ENCODE measurements at places on chromosomes 6 and 20.
A peak's percentile ranks its signal among the peaks of the same experiment; 100 is the strongest.

DNA sequence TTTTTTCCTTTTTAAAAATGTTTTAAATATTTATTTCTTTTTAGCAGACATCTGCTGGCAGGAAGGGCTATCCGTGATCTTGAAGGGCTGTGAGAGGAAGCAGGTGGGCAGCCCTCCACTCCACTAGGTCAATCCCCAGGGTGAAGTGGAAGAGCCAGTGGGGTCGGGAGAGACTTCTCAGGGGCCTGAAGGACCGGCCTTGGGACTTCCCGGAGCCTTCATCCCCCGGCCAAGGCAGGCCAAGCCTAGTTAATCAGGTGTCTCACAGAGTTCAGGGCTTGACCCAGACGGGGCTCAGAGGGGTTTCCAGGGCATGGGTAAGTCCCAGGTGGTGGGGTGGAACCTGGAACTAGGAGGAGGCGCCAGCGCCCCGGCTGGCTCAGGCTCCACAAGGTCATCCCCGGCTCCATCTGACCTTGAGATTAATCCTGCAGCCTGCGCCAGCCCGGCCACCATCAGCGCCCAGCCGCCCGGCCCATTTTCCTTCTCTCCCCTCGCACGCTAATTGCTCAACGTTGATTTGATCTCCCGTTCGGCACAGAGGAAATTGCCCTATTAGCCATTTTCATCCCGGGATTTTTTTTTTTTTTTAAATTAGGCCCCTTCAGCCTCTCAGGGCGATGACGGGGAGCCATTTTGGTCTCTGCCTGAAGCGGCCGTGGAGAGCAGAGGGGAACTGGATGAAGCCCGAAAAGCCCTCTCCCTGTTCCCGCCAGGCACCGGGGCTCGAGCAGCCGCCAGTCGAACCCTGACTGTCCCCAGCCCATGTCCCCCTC lies 44.4 kb downstream of the MDFI start:
- DNase-seq, result no peak

DNA sequence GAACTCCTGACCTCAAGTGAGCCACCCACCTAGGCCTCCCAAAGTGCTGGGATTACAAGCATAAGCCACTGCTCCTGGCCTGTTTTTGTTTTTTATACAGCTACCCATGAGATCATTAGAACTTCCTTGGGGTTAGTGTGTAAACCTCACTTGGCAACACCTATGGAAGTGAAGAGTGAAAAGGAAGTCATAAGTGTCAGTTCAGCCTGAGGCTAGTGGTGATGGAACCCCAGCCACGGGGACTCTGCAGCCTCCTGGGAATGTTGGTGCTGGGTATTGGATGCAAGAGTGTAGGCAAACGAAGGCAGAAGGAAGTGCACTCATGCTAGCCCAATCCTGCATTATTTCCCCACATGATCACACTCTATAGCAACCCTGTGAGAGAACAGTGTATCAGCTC lies 33.6 kb upstream of the FUCA2 start:
- DNase-seq, result peak; percentile 9

DNA sequence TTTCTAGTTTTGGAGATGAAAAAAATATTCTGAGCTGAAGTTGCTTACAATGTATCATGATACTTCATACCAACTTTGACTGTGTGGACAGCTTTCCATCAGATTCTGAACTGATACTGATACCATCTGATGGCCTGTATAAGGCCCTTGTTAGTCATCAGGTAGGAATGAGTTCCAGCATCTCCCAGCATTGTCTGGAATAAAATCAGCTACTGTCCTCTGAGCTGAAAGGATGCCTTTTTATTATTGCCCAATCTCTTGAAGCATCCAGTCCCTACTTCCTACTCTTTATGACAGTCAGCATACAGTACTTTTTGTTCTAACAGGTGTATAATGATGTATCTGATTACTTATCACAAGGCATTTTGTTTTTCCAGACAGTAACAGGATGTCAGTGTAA lies 70.6 kb upstream of the EYA4 start:
- no peak for DNase-seq

DNA sequence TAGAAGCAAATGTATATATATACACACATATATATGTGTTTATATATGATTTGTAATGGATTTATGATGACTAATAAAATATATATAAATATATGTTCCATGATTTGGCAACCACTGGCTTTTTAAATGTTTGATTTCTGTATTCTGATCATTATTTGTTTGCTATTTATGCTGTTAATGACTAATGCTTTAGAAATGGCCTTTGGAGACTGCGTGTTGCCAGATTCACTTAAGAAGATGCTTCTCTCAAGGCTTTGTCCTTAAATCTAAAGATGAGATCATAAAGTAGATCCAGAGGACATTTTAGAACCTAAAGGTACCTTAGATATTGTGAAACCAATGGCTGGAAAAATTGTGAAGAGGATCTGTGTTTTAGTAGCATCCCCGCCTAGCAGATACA lies 116.0 kb upstream of the SUPT3H start:
- no peak for DNase-seq

GRCh38 chr20:63785691-63786131 lies 45.4 kb downstream of the ZBTB46 start:
- no peak for DNase-seq

DNA sequence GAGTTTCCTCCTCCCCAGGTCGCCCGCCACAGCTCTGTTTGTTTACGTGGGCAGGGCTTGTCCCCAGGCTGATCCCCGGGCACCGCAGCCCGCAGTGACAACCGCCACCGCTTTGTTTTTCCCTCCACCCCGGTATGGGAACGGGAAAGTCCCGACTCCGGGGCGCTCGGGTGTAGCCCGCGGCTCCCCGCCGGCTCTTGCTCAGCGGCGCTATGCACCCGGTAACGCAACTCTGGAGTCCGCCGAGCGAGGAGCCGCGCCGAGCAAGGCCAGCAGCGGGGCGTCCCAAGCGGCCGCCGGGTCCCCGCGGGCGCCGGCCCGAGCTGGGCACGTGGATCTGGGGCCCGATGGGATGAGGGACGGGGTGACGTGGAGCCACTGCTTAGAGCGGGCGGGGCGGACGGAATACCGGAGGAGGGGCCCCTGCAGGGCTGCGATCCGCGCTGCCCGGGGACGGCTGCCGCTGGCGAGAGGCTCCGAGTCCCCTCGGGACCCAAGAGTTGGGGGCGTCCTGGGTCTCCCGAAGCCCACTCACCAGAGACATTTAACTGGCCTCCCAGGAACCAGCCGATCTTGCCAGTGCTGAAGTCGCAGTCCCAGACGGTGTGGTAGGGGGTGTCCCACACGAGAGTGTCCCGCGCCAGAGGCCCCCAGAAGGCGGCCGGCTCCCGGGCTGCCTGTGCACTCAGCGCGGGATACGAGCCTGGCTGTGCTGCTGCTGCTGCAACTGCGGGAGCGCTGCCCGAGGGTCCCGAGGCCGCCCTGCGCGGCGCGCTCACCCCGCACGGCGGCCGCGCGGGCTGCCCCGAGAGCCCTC lies 497 bp downstream of the ACSS1 start:
- peak; percentile 80 for DNase-seq

GRCh38 chr20:3221398-3222226 lies 12.3 kb downstream of the ITPA start:
- DNase-seq, result no peak

DNA sequence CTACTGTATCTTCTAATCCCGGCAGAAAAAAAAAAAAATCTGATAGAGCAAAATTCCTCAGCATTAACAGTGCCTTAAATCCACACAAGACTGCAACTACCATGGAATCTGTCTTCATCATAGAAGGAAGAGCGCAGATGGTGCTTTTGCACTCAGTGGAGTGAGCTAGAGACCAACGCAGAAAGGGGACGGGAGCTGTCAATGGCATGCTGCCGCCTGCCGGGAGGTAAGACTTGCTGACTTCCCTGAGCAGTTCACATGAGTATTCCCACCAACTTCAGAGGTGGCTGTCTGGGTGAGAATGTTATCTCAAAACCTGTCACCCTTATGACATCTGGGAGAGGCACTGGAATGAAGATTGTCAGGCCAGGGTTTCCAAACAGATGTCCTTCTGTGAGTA lies 35.6 kb downstream of the DZANK1 start:
- no peak for DNase-seq

DNA sequence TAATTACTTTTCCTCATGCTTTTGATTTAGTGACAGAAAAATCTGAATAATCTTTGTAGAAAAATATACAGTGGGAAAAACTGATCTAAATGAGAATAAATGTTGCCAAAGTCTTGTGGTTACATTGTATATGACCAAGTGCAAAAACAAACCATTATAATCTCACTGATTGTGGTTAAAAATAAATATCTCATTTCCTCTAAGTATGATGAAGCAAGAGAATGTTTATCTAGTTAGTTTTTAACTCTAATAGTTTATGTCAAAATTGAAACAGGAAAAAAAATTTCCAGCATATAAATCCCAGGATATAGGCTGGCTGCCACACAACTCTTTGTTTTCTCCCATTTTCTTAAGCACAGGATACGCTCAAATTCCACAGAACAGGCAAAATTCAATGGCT lies 392.7 kb upstream of the ID4 start:
- DNase-seq, result no peak

GRCh38 chr20:62441987-62442539 lies 14.7 kb upstream of the RBBP8NL start:
- DNase-seq, result no peak

DNA sequence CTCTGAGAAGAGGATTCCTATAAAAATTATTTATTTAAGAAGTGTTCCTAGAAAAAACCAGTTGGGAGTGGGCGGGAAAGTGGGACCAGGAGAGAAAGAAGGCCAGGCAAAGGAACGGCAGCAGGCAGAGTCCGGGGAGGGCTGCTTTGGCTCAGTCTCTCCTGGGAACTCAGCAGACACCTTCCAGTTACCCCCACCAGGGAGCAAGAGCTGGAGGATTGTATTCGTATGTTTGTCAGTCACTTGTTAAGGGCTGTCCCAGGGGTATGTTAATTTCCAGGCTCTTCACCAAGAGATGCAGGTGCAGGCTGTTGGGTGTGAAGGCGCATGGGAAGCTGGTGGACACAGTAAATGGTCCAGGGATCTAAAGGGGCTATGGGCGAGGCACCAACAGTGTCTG lies 53.0 kb upstream of the CHD6 start:
- no peak for DNase-seq

DNA sequence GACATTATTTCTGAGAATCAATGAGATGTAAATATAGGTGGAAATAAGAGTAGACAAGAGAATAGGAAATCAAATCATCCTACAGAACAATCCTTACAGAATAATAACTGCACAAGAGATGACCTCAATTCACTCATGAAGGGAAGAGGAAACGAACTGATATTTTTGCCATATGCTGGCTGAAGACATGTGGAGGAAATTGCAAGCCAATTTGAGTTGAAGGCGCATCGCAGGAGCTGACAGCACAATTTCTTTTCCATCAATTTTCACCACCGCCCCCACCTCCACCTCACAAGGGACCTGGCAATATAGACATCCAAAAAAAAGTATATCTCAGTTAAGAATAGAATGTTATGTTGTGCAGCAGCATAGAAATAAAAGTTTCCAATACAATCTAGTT lies 20.3 kb downstream of the CITED2 start:
- DNase-seq, result no peak

DNA sequence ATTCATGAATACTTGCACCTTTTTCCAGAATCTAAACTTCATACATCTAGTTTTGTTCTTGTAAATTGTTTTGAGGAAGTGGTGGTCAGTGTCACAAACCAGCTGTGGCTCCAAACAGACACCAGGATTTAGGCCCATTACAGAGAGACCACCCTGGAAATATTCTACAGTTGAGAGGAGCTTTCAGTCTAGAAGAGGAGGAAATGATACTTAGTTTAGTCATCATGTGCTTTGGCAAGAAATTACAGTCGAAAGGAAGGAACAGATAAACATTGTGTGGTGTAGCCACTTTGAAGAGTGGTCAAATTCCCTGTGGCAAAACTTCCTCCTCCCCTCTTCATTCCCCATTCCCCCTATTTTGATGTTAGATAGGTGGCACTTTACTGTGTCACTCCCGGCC lies 15.7 kb downstream of the DCBLD1 start:
- DNase-seq, result no peak

- no peak for DNase-seq
These were observed 26.2 kb upstream of the CMTR1 start for GRCh38 chr6:37406726-37407341.

- DNase-seq, result no peak
These were observed 139.3 kb upstream of the COL21A1 start for GRCh38 chr6:56386717-56387116.

GRCh38 chr6:127092466-127092865 lies 26.0 kb upstream of the RSPO3 start:
- no peak for DNase-seq

GRCh38 chr6:97059473-97059872 lies 134.9 kb downstream of the KLHL32 start:
- DNase-seq, result peak; percentile 43

DNA sequence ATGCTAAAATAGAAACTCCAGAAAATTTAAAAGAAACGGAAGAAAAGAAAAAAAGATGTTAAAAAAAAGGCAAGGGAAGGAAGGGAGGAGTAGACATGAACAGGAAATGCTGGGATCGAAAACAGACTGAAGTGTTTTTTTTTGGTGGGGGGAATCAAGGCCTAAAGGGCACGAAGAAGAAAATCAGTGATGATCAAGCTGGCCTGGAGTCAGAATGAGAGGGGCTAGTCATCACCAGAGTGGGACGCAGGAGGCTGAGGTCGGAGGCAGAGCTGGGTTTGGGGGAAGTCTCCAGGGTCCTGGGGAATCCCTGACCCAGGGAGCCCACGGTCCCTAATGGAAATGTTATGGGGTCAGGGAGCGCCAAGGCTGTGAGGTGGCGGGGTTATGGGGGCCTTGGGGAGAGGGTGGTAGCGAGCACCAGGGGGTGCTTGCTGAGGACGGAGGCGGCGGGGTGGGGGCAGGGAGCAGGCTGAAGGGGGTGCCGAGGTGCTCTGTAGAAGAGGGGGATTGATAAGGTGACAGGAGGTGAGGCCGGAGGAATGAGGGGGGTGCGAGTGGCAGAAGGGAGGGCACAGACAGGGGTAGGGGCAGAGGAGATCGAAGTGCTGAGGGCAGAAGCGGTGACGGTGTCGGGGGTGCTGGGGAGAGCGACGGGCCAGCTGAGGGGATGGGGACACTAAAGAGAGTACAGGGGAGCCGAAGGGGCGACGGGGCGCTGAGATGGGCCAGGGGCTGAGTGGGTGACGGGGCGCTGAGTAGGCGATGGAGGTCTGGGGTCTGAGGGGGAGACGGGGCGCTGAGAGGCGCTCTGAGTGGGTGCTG lies 684 bp downstream of the ZNFX1 start:
- no peak for DNase-seq

Data from T47D (cell line).